Activated T-cell treated with anti-CD3 and anti-CD28 coated beads, Interleukin-2, amount 50 U/mL, for 72 hours (primary cell): ENCODE measurements at places on chromosomes 11 and 22. TPM values are rescaled to one million over a fixed set of nuclear protein-coding genes. Genes with fewer than 3 reads are reported as not detected.

The PKDREJ gene
- total RNA-seq, result not detected

The MN1 gene
- total RNA-seq, result 0.02 TPM

The LRRC4C gene
- not detected for total RNA-seq

The CATSPERZ gene
- 1.1 TPM for total RNA-seq

The SPDYC gene
- total RNA-seq, result not detected

The MFRP gene
- total RNA-seq, result not detected

The KCNJ1 gene
- total RNA-seq, result not detected

The NRGN gene
- 4.2 TPM for total RNA-seq
